Motor neuron (in vitro differentiated cells): ENCODE measurements at places on chromosomes 12 and 14. TPM values are rescaled to one million over a fixed set of nuclear protein-coding genes. Genes with fewer than 3 reads are reported as not detected.

The TMPRSS12 gene
- 0.35 TPM in 1 of 2 replicates, not detected in the other for total RNA-seq

The MDP1 gene
- total RNA-seq = 25.2 and 27.2 TPM in 2 replicates

DNA sequence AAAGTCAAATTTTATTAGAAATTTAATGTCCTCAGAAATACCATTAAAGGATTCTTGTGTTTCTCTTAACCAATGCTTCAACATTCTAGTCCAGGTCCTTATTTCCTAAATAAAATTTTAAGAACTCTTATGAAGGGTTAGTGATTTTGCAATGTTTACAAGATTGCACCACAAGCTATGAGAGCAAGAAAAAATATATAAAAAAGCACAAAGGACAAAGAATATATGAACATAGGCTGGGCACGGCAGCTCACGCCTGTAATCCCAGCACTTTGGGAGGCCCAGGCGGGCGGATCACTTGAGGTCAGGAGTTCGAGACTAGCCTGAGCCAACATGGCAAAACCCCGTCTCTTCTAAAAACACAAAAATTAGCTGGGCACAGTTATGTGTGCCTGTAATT, 7.7 kb downstream of the RACGAP1 start:
- no peak for ATAC-seq

DNA sequence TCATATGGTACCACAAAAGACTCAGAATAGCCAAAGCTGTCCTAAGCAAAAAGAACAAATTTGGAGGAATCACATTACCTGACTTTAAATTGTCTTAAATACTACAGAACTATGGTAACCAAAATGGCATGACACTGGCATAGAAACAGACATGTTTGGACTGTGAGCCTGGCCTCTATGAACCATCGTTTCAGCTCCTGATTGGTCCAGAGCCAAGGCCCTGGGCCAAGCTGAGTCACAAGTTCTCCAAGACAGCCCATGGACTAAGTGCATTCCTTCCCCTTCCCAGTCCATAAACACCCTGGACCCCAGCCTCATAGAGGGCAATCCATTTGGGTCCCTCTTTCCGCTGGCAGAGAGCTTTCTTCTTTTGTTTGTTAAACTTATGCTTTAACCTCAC, 12.1 kb upstream of the PRR4 start:
- no peak for ATAC-seq
